ENCODE measurements at places on chromosomes 5 and 9. TPM values are rescaled to one million over a fixed set of nuclear protein-coding genes. Genes with fewer than 3 reads are reported as not detected.

Gene SPOCK1
- total RNA-seq = 4.5 TPM

Gene CD74
- total RNA-seq = not detected

Gene BTNL8
- 0.71 TPM for total RNA-seq

Gene SPINK6
- total RNA-seq = 0.89 TPM

Gene ZNF883
- total RNA-seq = not detected

DNA sequence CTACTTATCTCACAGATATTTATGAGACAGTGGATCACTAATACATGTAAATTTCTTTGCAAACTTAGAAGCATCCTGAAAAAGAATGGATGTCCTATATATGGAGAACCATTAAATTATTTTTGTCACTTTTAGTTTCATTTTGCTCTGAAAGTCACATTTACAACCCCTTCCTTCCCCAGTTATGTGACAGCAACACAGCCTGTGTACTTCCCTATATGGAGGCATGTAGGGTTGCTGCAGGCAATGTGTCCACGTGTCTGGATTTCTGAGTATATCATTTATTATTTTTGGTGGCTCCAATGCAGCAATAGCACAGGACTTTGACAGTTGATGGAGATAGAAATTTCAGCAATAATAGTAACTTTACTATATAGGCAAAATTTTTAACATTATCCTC lies 156.4 kb downstream of the ST8SIA4 start:
- no peak for DNase-seq

DNA sequence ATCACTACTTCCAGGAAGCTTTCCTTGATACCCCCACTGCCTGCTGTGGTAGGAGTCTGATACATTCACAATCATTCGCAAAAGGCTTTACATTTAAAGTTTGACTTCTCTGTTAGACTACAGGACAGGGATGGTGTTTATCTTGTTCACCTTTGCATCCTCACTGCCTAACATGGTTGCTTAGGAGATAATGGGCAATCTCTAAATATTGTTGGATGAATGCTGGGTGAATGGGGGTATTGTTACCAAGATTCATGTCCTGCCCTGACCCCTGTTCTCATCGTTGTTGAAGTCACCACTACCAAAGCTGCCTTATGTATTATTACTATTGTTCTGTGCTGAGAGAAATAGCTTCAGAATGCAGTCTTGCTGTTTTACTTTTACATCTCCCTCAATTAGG lies 7.7 kb upstream of the TMEFF1 start:
- no peak for DNase-seq

DNA sequence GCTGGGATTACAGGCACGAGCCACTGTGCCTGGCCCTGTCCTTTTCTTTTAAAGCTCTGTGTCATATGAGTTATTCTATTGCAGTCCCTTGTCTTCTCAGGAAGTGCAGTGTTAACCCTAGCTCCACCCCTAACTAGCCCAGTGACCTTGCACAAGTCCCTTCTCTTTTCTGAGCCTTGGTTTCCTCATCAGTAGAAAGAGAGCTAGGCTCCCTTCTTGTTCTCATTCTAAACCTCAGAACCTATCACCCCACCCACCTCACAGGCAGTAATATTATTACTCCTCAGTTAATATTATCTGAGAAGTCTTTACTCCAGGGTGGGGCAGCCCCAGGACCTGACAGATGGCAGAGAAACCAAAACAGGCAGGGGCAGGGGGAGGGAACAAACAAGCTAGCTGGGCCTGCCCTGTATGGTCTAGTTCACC lies 7.2 kb downstream of the CYFIP2 start:
- DNase-seq = no peak

DNA sequence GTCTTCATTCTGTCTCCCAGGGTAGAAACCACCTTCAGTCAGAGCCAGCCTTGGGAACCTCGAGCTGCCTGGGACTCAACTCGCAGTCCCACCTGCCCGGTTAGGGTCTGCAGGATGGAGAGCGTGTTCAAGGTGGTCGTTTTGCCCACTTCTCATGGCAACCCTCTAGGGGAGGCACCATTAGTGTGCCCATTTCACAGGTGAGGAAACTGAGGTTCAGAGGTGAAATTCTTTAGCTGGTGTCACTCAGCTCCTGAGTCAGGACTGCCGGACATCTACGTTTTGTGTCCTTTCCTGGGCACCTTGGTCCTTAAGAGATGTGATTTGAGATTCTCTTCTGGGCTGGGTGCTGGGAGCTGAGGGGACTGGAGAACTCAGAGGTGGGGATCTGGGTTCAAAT lies 30.0 kb downstream of the DAB2IP start:
- no peak for DNase-seq

GRCh38 chr5:2201832-2202231 lies 319.1 kb upstream of the IRX4 start:
- DNase-seq = no peak

DNA sequence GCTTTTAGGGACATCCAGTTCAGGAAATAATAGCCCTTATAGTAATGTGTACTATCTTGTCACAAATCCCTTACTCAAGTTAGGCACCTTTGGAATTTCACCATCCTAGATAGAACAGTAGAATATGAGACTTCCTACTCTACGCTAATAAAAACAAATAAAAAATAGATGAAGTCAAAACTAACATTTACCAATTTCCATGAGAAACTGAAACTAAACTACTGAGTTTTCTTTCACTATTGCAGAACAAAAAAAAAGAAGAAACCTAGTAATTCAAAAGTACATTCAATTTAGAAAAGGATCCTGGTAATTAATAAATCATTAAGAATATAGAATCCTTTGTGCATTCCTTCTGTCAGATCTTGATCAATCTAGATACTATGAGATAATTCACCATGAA lies 14.0 kb downstream of the STARD4 start:
- no peak for DNase-seq

GRCh38 chr5:137164536-137164935 lies 334.6 kb downstream of the SPOCK1 start:
- no peak for DNase-seq

DNA sequence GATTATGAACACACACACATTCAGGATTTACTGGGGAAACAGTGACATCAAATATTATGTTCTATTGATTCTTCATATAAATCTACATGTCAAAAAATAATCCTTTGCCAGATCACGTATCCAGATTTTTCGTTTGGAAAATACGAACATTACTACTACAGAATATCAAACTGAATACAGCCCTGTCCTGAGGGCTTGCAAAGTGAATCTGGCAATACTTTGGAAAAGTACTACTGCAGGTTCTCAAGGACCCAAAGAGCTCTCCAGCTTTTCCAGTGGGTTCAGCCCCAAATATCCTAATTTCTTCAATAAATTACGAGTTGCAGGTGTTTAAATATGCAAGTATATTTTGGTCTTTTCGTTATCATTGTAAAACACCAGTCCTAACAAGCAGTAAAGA lies 411 bp upstream of the NDUFS4 start:
- no peak for DNase-seq

- DNase-seq = no peak
These were observed 216.8 kb downstream of the PBX3 start for GRCh38 chr9:125963932-125964331.

GRCh38 chr9:133342069-133342406 lies 5.9 kb downstream of the MED22 start:
- no peak for DNase-seq

DNA sequence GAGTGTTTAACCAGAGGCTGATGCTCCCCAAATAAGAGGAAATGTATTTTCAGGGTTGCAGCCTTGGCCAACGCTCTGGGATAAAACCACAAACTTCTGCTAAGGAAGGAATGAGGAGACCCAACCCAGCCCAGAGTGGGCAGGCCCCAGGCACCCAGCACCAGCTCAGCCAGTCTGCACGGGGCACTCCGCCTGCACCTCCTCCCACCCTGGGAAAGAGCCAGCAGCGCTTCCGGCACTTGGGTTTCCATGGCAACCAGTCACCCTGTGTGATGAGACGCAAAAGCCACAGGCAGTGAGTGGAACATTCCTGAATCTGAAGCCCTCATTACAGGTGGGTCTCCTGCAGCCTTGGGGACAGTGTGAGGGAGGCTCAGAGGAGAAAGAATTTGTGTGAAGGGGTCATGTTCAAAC lies 85.2 kb upstream of the ZBTB43 start:
- DNase-seq = peak; percentile 95

DNA sequence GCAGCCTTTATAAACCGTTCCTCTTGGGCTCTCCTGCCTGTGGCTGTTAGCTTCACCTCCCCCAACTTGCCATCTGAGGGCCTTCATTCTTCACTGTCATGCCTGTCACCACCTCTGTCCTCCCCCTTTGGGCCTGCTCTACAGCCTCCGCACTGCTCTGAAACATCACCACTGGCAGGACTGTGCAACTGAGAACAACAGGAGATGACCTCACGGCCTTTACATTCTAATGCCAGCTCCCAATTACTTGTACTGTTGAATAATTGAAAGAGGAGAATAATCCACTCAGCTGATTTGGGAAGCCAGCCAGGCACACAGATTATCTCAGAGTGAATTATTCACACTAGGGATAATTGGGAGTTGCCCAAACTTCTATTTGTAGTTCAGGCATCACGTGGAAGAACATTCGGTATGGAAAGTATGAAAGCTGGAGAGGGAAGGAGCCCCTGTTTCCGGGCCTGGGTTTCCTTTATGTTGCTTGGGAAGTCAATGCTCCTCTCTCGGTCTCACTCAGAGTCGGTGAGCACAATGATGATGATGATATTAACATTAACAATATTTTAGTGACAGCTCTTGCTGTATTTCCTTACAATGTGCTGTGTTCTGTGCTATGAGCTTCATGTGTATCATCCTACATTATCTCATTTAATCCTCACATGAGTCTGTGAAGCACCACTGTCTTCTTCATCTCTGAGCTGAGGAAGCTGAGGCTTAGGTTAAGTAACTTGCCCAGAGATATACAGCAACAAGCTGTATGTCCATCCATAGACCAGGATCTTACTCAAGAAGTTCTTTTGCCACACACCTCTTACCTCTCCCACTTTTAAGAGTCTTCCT lies 99.3 kb upstream of the LRRTM2 start:
- no peak for DNase-seq

- DNase-seq = no peak
These were observed 9.9 kb downstream of the AK1 start for GRCh38 chr9:127867356-127868277.

DNA sequence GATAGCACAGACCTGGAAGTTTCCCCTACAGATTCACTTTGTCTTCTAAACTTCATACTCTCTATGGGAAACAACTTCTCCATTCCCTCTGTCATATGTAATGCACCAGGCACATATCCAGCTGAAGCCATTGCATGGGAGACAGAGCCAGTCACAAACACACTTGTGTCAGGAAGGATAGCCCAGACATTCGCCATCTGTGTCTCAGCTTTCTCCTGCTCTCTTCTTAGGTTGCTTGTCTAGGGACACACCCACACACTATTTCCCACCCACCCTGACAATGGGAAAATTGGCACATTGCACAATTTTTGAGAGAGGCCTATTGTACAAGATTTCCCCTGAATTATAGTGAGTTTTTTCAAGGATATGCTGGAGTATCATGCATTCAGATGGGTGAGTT lies 158.4 kb upstream of the MPDZ start:
- no peak for DNase-seq

All from A172 (cell line).